ENCODE measurements at places on chromosomes 3 and 15. TPM values are rescaled to one million over a fixed set of nuclear protein-coding genes. Genes with fewer than 3 reads are reported as not detected.

- peaks cover 22% of the 10 kb centered on the region for H3K4me1 ChIP-seq
- DNase-seq, result no peak
- H3K27ac ChIP-seq, result no peak overlapping the region
- H3K36me3 ChIP-seq, result no peaks in the 10 kb centered on the region
- H3K27me3 ChIP-seq, result no peaks in the 10 kb centered on the region
Measured at GRCh38 chr3:153095441-153095840, 66.6 kb upstream of the RAP2B start.

DNA sequence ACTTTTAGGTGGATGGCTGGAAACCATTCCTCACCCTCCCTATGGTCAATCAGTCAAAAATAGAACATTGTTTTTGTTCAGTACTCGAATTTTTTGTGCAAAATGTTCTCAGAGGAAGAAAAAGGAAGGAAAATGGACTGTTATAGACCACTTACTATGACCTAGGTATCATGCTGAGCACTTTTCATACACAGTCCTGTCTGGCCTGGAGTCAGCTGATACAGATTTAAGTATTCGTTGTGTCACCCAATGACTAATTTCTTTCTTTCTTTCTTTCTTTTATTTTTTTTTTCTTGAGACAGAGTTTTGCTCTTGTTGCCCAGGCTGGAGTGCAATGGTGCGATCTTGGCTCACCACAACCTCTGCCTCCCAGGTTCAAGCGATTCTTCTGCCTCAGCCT, 29.1 kb upstream of the TNIK start:
- peaks cover 41% of the 10 kb centered on the region for H3K4me1 ChIP-seq
- no peak overlapping the region for H3K27ac ChIP-seq
- no peak overlapping the region for H3K4me3 ChIP-seq

The PEX11A gene
- total RNA-seq, result 2.8 TPM

DNA sequence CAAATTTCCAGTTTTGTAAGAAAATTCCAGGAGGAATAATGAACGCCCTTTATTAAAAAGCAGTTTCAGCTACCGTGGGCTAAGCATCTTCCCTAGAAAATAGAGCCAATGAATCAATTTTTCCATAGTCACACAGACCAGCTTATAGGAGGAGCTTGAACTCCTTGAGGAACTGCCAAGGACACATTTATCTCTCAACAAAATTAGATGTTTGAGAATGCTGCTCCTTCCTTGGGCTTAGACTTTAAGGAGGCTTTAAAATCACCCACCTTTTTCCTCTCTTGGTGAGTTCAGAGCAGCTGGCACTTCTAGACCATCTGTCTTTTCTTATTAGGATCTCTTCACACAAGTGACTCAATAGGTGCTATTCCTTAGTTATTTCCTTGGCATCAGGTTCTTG, 588.0 kb downstream of the SQOR start:
- no peaks in the 10 kb centered on the region for H3K27me3 ChIP-seq
- H3K4me1 ChIP-seq, result no peaks in the 10 kb centered on the region
- H3K4me3 ChIP-seq, result no peak overlapping the region

DNA sequence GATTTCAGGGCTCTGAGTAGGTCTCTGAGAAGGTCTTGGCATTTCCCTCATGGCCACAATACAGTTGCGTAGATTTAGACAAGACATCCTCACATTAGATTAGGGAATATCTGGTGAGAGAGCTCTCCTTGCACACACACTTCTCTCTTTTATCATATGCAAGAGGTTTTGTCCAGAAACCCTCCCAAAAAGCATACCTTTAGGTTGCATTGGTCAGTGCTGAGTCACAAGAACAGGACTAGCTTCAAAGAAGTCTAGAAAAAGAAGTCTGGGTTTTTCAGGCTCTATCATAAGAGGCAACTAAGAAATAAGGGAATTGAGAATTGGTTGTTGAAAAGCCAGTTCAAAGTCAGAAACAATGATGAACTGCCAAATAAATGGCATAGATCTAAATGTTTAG, 40.1 kb upstream of the MITF start:
- peaks cover 2% of the 10 kb centered on the region for H3K27me3 ChIP-seq
- H3K4me1 ChIP-seq, result no peaks in the 10 kb centered on the region
- H3K36me3 ChIP-seq, result no peaks in the 10 kb centered on the region
- H3K4me3 ChIP-seq, result no peak overlapping the region
- no peak overlapping the region for H3K27ac ChIP-seq

- H3K27me3 ChIP-seq, result no peaks in the 10 kb centered on the region
- H3K27ac ChIP-seq, result no peak overlapping the region
- H3K36me3 ChIP-seq, result peaks cover 31% of the 10 kb centered on the region
Measured at GRCh38 chr3:185024966-185025365, 127.9 kb downstream of the C3orf70 start.

The BCL2A1 gene
- 14.2 TPM for total RNA-seq

DNA sequence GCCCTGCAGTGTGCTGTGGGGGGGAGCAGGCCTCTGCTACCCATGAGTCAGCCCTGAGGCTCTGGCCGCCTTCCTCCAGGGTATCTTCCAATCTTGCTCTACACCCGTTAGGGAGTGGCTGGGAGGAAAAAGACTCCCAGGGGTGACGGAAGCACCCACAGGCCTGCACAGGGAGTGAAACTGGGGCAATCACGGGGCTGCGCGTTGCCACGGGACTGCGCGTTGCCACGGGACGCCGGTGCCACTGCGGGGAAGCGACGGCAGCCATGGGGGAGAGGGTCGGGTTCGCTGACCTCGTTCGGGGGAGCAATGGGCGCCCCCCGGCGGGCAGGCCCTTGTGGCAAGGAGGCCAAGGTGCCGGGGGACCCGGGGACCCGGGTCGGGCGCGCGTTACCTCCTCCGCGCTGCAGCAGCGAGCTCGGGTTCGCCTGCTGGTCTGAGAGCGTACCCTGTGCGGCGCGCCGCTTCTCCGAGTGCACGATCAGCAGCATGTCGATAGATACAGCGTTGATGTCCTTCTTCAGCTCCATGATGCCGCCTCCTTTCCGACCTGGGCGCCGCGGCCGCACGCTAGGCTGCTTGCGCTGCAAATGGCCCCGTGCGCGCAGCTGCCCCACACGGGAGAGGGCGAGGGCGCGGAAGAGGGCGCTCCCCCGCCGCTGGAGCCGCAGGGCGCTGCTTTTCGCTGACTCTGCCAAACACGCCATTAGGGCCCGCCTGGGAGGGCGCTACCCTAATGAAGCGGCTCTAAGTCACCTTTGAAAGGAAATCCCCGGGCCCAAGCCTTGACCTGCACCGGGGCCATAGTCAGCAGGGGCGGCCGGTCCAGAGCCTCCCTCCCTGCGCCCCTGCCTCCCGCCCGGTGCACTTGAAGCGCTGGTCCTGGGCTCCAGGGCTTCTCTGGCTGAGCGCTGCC, at the start of gene KY:
Gene KY (minus strand): TSS at position 592 of the 916 bp plus-strand sequence. CDS start 62 bp downstream, at position 530.
- peaks cover 24% of the 10 kb centered on the region for H3K27me3 ChIP-seq
- DNase-seq, result no peak
- no peaks in the 10 kb centered on the region for H3K36me3 ChIP-seq
- no peak within 1 kb of the TSS for H3K27ac ChIP-seq
- H3K4me1 ChIP-seq, result no peaks in the 10 kb centered on the region

- no peak overlapping the region for H3K4me3 ChIP-seq
- H3K27me3 ChIP-seq, result peaks cover 4% of the 10 kb centered on the region
- peaks cover 17% of the 10 kb centered on the region for H3K4me1 ChIP-seq
- no peaks in the 10 kb centered on the region for H3K36me3 ChIP-seq
- no peak overlapping the region for H3K27ac ChIP-seq
- no peak for DNase-seq
Measured at GRCh38 chr3:107910713-107911259, 180.0 kb downstream of the CD47 start.

The UBP1 gene
- total RNA-seq, result 76.3 TPM

The PRR20G gene
- total RNA-seq, result not detected

The WDR72 gene
- total RNA-seq, result not detected

The GOLGA6B gene
- not detected for total RNA-seq

DNA sequence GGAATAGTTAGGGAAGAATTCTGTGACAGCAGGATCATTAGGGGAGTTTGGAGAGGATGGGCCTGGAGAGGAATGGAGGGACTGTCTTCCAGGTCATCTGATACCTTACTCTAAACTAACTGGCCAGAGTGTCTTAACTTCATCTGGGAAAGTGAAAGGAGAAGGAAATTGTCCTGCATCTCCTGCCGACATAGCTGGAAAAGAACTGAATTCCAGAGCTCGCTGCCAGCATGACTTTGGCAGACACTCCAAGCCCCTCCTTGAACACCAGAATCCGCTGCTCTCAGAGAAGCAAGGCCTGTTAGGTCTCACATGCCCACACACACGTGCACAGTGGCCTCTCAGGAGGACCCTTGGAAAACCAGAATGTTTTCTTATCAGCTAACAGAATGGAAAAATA, 10.5 kb downstream of the ABI3BP start:
- no peak for DNase-seq
- no peaks in the 10 kb centered on the region for H3K36me3 ChIP-seq
- H3K4me1 ChIP-seq, result no peaks in the 10 kb centered on the region
- no peak overlapping the region for H3K4me3 ChIP-seq
- no peak overlapping the region for H3K27ac ChIP-seq

DNA sequence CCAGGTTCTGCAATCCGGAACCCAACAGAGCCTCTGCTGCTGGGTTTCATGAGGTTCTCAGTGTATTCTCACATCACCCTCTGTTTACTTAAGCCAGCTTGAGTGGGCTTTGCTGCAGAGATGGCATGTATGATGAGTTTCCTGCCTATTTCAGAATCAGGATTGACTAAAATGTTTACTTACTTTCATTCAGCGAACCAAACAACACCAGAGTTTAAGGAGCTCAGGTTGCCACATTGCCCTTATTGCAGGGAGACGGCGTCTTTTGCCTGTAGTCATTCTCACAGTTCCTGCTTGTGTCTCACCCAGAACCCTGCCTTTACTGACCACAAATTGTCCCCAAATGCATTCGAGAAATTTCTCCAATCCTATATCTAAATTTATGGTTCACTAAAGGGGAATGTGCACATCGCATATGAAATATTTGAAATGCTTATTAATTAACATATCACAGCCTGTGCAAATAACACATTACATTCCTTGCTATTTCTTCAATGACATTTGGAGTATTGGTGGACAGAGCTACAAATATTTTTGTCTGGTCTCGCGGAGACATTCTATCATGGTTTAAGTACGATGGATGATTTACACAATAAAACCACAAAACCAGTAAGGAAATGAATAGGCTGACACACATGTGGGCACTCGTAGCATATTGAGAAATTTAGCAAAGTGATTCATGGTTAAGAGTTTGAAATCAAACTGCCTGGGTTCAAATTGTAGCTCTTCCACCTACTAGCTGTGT, 377.2 kb upstream of the CFAP20DC start:
- H3K36me3 ChIP-seq, result peaks cover 2% of the 10 kb centered on the region
- H3K4me3 ChIP-seq, result no peak overlapping the region
- H3K27ac ChIP-seq, result peak overlapping the region; percentile 89
- peaks cover 64% of the 10 kb centered on the region for H3K4me1 ChIP-seq
- H3K27me3 ChIP-seq, result no peaks in the 10 kb centered on the region

- H3K27me3 ChIP-seq, result no peaks in the 10 kb centered on the region
- no peak for DNase-seq
- no peaks in the 10 kb centered on the region for H3K4me1 ChIP-seq
- no peak overlapping the region for H3K27ac ChIP-seq
Measured at GRCh38 chr3:127050733-127051132, 67.8 kb downstream of the PLXNA1 start.

The GP5 gene
- total RNA-seq, result 1.3 TPM

The CMC1 gene
- total RNA-seq, result 12.7 TPM

- peaks cover 57% of the 10 kb centered on the region for H3K27me3 ChIP-seq
- H3K36me3 ChIP-seq, result no peaks in the 10 kb centered on the region
- DNase-seq, result no peak
- no peak overlapping the region for H3K27ac ChIP-seq
- no peaks in the 10 kb centered on the region for H3K4me1 ChIP-seq
Measured at GRCh38 chr3:51845129-51845528, 16.3 kb upstream of the IQCF2 start.

Measured in activated CD4-positive, alpha-beta T cell treated with anti-CD3 and anti-CD28 coated beads, Interleukin-2, amount 10 ng/mL, durations not matched to agents 7 days and 5 days (primary cell).